ENCODE measurements at places on chromosomes 1 and 21.

- DNase-seq: no peak
Observed at GRCh38 chr1:233478611-233479010, 135.3 kb upstream of the KCNK1 start.

- no peak for DNase-seq
Observed at GRCh38 chr1:30444401-30444800, 279.0 kb downstream of the MATN1 start.

GRCh38 chr1:10616696-10617095 lies 141.9 kb downstream of the PEX14 start:
- DNase-seq: no peak

- no peak for DNase-seq
Observed at GRCh38 chr1:24725209-24725651, 20.0 kb upstream of the CLIC4 start.

- DNase-seq: peak; percentile 91
Observed at GRCh38 chr21:44300262-44300959, 558 bp downstream of the PFKL start.

- DNase-seq: no peak
Observed at GRCh38 chr1:78492386-78492950, 1.7 kb downstream of the PTGFR start.

DNA sequence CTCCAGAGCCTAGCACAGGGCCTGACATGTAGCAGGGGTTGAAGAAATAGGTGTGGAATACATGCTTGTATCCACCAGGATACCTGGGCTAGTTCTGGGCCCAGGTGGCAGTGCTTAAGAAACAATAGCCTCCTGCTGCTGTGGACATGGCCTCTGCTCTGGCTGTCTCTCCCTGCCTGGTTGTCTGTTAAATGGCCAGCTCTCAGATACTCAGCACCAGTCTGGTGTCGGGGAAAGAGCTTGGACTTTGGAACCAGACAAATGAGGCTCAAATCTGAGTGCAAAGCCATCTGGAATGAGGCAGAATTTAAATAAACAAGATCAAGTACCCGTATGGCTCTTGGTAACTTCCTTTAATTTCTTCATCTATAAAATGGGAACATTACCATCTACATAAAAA lies 31.5 kb downstream of the SESN2 start:
- DNase-seq: no peak

- no peak for DNase-seq
Observed at GRCh38 chr1:202056644-202057334, 46.4 kb downstream of the ELF3 start.

- peak; percentile 48 for DNase-seq
Observed at GRCh38 chr1:182784556-182785171, 4.9 kb upstream of the NPL start.

DNA sequence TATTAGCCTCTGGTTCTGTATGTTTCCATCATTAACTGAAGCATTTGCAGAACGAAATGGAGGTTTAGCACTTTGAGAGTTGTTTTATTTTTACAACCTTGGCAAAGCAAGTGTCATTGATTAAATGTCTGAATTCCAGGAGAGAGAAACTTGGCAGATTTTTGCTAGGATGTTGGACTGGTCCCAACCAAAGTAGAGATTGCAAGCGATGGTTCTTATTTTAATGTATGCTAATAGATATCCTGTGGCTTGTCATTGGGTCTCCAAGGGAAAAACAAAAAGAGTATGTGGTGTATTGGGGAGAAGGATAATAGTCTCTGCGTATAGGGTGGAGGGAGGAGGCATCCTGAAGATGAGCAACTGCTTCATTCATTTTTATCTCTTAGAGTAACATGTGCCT lies 457.2 kb upstream of the RUNX1 start:
- DNase-seq: no peak

DNA sequence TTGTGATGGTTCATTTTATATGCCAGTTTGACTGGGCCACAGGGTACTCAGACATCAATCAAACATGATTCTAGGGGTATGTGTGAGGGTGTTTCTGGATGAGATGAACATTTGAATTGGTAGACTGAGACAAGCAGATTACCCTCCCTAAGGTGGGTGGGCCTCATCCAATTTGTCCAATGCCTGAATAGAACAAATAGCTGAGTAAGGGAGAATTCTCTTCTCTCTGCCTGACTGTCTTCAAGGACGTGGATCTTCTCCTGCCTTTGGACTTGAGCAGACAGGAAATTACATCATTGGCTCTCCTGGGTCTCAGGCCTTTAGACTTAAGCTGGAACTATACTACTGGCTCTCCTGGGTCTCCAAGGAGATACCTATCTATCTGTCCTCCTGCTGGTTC lies 64.4 kb downstream of the SUSD4 start:
- no peak for DNase-seq

GRCh38 chr1:162741574-162741973 lies 48.9 kb upstream of the HSD17B7 start:
- no peak for DNase-seq

GRCh38 chr1:111234866-111235265 lies 7.4 kb downstream of the CHI3L2 start:
- DNase-seq: no peak

DNA sequence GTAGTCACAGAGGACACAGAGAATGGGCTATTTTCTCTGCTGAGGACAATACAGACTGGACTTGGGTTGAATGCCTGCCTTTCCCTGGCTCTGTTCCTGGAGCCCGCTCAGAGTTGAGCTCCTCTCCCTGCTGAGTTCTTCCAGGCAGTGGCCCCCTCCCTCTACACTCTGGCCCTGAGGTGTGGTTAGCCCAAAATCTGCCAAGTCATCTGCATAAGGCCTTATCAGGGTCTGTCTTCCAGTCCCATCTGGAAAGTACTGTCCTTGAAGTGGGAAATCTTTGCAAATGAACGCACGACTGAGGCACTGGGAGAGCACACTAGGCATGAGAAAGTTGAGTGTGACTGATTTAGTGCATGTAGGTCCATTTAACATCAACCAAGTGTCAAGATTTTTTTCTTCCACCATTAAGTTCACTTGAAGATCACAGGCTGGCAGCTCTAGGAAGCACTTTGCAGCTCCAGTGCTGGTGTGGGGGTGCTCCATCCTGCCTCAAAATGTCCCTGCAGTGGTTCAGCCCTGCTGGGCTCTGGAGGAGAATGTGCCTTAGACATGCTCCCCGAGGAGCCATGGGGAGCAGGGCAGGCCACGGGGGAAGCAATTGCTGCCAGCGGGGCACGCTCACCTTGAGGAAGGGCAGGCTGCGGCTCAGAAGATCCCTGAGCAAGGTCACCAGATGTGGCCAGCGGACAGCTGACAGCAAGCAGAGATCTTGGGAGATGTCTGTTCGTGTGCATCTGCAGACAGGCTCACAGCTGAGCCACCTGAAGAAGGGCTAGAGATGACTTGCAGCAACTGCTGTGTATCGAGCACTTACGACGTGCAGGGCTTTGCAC lies 41.5 kb downstream of the IER5 start:
- peak; percentile 56 for DNase-seq

DNA sequence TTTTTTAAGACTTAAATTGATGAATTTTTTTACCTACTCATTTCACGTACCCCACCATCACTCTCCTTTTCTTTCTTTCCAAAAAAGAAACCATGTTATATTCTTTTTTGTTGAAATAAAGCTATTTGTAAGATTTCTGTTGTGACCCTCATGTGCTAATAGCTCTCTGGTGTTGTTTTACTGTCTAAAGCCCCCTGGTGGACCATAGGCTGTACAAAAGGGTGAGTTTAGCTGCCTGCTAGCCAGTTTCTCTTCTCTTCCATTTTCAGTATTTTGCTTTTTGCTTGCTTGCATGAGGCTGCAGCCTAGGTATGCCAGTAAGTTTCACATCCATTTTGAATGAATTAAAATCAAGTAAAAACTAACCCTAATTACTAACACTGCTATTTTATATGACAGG lies 15.6 kb upstream of the VAMP3 start:
- DNase-seq: no peak

DNA sequence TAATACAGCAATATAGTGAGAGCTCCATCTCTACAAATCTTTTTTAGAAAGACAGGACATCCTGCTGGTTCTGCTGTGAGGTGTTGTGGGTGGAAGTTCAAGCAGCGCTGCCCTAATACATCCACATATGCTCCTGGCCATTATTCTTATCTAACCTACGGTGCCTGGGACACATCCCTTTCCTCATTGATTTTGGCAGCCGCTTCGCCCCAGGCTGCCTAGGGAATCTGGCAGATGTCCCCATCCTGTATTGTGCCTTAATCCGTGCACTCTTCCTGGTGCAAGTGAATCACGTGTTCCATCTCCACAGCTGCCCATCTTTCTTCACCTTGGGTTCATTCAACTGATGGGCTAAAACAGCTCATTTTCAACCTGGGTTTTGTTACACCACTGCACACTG lies 3.1 kb upstream of the UBE2G2 start:
- no peak for DNase-seq

GRCh38 chr1:170133766-170134495 lies 11.8 kb upstream of the NTMT2 start:
- DNase-seq: no peak

GRCh38 chr1:222068937-222069336 lies 327.0 kb upstream of the DUSP10 start:
- no peak for DNase-seq

GRCh38 chr1:218592688-218593087 lies 247.6 kb downstream of the TGFB2 start:
- DNase-seq: no peak

- no peak for DNase-seq
Observed at GRCh38 chr1:77473690-77474089, 191.9 kb downstream of the AK5 start.

GRCh38 chr1:196516373-196516772 lies 91.9 kb downstream of the KCNT2 start:
- no peak for DNase-seq
